ENCODE measurements at places on chromosomes 2 and 18.

DNA sequence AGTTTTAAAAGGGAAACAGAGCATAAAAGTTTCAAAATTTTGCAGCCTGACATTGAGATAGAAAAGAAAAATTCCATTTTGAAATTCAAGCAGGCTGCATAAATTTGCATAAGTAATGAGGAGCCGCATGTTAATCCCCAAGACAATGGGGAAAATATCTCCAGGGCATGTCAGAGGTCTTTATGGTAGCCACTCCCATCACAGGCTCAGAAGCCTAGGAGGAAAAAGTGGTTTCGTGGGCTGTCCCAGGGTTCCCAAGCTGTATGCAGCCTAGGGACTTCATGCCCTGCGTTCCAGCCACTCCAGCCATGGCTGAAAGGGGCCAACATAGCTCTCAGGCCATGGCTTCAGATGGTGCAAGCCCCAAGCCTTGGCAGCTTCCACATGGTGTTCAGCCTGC is 108.8 kb downstream of the SLC4A10 start:
- no peak for DNase-seq

- no peak for DNase-seq
Measured at GRCh38 chr18:22275706-22276333, 106.4 kb downstream of the GATA6 start.

- DNase-seq, result no peak
Measured at GRCh38 chr2:106108351-106108750, 85.8 kb downstream of the UXS1 start.

DNA sequence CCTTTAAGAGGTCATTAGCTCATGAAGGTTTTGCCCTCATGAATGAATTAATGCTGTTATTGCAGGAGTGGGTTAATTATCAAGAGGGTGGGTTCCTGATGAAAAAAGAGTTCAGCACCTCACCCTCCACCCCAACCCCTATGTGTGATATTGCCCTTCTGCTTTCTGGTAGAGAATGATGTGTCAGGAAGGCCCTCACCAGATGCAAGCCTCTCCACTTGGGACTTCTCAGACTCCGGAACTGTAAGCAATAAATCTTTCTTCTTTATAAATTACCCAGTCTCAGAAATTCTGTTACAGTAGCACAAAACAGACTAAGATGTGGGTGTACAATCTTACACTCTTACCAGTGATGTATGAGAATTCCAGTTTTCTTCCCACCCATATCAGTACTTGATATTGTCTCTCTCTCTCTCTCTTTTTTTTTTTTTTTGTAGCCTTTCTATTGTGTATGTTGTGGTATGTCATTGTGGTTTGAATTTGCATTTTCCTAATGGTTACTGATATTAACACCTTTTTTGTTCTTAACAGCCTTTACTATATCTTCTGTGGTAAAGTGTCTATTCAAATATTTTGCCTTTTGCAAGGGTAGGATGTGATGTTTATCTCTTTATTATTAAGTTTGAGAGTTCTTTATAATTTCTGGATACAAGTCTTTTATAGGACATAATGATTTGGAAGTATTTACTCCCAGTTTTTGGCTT is 10.4 kb upstream of the MAP2 start:
- no peak for DNase-seq

- no peak for DNase-seq
Measured at GRCh38 chr18:7102131-7102530, 15.5 kb downstream of the LAMA1 start.

- no peak for DNase-seq
Measured at GRCh38 chr2:81895620-81896250, 1591.2 kb upstream of the LRRTM1 start.

DNA sequence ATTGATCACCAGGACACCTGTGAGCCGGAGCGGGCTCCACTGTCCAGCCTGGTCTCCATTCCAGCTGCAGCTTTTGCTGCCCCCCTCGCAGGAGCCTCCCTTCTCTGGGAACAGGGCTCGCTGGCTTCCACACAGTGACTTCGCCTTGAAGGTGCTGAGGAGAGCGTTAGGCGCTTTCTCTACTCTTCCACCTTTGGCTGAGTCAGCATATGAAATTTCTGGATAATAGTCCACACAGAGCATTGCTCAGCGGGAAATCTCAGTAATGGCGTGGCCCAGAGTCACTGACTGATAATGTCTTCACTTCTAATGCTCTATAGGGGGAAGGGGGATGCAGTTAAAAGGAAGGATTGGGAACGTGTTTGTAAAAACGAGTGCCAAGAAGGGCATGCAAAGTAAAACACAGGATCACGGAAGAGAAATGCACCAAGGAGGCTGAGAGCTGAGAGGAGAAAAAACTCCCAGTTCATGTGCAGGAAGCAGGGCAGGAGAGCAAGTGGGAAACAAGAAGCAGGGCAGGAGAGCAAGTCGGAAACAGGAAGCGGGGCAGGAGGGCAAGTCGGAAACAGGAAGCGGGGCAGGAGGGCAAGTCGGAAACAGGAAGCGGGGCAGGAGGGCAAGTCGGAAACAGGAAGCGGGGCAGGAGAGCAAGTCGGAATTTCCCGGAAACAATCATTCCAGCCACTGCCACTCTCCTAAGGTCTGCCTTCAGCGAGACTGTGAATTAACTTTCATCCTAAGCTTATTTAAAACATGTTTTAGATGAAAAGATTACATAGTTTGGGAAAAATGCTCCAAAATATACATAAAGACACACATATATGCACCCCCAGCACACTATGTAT is 77.7 kb downstream of the MYT1L start:
- no peak for DNase-seq

DNA sequence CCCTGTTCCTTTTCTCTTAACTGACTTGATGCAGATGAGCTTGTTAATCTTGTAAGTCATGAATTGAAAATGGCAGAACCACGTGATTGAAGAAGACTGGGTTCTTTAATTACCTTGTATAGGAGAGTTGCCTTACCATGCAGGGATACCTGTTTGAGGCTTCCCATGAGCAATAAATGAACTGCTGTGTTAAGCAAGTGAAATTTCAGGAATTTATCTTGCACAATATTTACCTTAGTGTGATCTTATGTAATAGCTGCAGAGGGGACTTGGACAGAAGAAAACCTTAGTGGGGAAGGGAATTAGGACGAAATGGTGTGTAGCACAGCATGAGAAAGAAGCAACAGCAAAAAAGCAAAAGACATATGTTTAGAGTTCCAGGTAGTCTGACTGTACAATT is 384.0 kb upstream of the TMEFF2 start:
- no peak for DNase-seq

DNA sequence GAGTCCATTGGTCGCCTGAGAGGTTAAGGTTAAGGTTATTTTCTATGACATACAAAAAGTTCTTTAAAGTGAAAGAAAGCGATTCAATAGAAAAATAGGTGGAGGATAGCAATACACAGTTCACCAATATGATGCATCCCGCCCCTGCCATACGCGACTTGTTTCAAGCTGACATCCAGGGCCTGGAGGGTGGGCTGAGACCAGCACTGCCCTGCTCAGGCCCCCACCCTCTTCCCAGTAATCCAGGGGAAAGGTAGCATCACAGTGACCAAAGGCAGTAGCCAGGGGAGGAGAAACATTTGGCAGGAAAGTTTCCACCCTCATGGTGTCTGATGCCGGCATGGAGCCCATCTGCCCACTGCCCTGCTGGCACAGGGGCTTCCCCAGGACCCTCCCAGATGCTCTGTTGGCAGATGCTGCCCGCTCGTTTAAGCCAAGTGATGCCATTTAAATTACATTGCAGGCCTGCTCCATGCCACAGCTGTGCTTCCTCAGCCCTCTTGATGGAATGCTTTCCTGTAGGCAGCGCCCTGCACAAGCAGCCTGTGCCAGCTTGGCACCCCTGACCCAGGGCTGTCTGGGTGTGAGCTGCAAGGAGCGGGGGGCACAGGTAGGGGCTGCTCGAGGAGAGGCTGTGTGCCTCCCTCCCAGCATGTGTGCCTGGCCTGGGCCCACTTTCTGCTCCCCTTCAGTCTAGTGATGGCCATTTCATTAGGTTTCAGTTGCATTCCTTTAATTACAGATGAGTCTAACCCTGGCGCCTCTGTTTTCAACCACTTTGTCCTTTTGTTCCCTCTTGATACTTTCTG is 10.7 kb upstream of the ANO7 start:
- DNase-seq, result no peak

- no peak for DNase-seq
Measured at GRCh38 chr2:15642815-15643500, 51.3 kb downstream of the DDX1 start.

DNA sequence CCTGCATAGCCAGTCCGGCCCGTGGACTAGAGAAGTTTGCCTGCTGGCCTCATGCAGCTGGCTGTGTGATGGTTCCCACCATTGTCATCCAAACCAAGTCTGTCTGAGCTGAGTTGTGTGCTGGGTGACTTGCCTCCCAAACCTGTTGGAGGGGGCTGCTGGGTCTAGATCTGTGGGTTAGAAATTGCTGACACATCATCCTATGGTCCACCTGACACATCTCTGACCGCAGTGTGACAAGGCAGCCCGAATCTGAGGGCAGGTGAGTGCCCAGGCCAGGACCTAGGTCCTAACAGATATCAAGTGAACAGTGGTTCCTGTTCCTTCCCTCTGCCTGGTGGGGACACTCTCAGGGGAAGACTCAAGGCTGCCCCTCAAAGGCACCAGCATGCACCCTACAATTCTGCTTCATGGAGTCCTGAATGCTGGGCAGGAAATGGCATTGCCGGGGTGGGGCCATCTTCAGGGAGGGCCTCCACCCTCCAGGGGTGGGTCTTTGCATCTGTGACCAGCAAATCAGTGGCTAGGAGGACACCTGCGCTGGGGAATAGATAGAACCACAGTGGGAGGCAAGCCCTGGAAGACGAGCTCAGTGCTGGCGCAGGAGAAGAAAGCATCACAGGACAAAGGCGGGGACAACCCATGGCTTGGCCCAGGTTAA is 117.9 kb upstream of the ID2 start:
- no peak for DNase-seq

- DNase-seq, result no peak
Measured at GRCh38 chr2:211756266-211756665, 782.3 kb downstream of the ERBB4 start.

DNA sequence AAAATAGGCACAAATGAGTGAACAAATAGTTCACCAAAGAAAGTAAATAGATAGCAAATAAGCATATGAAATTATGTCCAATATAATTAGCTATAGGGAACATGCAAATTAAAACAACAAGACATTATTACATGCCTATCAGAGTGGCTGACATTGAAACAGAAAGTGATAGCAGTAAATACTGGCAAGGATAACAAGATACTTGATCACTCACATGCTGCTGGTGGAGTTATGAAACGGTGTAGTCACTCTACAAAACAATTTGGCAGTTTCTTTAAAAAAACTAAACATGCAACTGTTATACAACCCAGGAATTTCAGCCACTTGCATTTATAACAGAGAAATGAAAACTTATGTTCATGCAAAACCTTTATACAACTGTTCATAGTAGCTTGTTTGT is 439.2 kb upstream of the ACVR2A start:
- DNase-seq, result no peak

DNA sequence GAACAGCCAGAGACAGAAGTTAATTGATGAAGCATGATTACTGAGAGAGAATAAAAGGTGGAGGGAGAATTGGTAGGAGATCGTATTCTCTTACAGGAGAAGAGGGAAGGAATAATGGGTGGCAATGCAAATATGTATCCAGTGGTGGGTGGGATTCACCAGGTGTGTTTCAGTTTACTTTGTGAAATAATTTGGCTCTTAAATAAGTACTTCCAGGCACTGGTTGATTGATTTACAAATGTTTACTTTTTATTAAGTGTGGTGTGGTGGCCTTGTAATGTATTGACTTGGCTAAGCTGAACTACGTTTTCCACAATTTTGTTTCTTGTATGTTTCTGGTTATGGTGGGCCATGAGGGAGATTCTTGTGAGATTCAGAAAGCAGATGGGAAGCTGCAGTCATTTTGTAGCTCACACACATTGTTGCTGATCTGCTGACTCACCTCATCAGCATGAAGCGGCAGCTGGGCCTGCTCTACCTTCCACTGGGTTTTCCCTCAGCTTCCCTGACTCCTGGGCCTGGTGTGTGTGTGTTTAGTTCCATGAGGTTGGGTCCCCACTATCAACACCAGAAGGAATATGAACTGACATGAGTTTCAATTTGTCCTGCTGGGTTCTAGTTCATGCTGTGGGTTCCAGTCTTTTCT is 32.6 kb downstream of the MYL12B start:
- no peak for DNase-seq

GRCh38 chr2:88184762-88185161 is 14.6 kb downstream of the THNSL2 start:
- no peak for DNase-seq

GRCh38 chr2:10954416-10954815 is 42.7 kb downstream of the KCNF1 start:
- no peak for DNase-seq

GRCh38 chr2:96494188-96494587 is 11.0 kb downstream of the NEURL3 start:
- DNase-seq, result no peak

DNA sequence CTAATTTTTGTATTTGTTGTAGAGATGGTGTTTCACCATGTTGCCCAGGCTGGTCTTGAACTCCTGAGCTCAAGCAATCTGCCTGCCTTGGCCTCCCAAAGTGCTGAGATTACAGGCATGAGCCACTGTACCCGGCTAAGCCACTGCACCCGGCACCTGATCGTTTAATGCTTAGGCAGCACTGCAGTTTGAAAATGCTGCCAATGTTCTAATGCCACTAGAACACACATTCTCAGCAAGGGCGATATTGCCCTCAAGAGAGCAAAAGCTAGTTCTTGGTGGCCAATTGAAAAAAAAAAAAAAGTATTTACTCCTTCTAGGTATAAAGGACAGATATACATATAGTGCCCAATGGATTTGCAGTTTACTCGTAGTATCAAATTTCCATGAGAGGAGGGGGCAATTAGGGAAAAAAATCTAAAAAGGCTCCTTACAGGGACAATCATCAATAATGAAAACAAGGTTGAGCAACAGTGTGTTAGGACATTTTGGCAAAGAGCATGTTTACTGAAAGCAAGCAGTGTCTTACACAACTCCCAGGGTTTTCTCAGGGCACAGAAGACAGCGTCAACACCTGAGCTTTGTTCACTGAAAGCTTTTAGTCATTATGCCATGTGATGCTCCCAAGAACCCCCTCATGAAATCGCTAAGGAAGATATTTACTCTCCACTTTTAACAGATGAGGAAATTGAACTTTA is 199.9 kb upstream of the PKDCC start:
- no peak for DNase-seq

DNA sequence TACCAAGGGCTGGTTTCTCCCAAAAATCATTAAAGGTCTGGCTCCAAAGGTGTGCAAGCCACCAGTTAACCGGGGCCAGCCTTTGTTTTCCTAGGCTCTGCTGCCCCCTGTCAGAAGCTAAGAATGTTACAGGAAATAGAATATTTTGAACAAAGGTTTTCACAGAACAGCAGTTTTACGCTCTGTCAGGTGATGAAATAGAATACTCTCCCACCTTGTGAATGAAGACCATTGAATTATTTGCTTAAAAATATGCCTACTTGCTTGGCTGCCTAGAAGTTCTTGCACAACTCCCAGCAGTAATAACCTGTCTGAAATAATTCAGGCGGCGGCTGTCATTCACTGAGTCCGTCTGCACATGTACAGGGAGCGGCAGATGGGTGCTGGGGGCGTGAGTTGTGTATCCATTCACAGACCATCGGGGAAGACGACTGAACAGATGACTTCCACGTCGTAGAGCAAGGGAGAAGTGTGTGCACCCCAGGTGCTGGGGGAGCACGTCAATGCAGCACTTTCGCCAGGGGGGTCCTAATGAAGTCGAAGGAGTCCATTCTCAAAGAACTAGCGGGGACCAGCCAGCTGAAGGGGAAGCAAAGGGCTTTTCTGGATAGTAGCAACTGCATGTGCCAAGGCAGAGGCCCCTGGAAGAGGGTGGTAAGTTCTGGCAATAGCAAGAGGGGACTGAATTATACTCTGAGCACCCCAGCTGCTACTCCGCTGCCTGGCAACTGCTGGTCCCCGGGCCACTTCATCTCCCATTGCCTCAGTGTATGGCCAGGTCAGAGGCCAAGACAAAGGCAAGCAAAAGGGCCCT is 56.1 kb downstream of the SF3B1 start:
- DNase-seq, result peak; percentile 64
